ENCODE measurements at places on chromosomes 6 and 20. TPM values are rescaled to one million over a fixed set of nuclear protein-coding genes. Genes with fewer than 3 reads are reported as not detected.

PI3 gene
- total RNA-seq, result not detected

PRKN gene
- total RNA-seq, result 7.2 TPM

RAB44 gene
- under 0.01 TPM for total RNA-seq

SOD2 gene
- 1,273 TPM for total RNA-seq

MYCT1 gene
- total RNA-seq, result 12.5 TPM

GRCh38 chr20:36402708-36403107, 96.6 kb downstream of the DLGAP4 start:
- no peak for DNase-seq
- no peaks in the 10 kb centered on the region for H3K4me1 ChIP-seq
- H3K4me3 ChIP-seq, result no peak overlapping the region
- H3K27ac ChIP-seq, result no peak overlapping the region
- H3K36me3 ChIP-seq, result no peaks in the 10 kb centered on the region

- no peaks in the 10 kb centered on the region for H3K36me3 ChIP-seq
- H3K4me1 ChIP-seq, result peaks cover 6% of the 10 kb centered on the region
- no peak overlapping the region for H3K4me3 ChIP-seq
These were observed 39.2 kb upstream of the PIM1 start for GRCh38 chr6:37130704-37131103.

- no peaks in the 10 kb centered on the region for H3K27me3 ChIP-seq
- H3K36me3 ChIP-seq, result no peaks in the 10 kb centered on the region
- no peak overlapping the region for H3K27ac ChIP-seq
- no peaks in the 10 kb centered on the region for H3K4me1 ChIP-seq
These were observed 15.3 kb upstream of the NINL start for GRCh38 chr20:25600632-25601031.

DNA sequence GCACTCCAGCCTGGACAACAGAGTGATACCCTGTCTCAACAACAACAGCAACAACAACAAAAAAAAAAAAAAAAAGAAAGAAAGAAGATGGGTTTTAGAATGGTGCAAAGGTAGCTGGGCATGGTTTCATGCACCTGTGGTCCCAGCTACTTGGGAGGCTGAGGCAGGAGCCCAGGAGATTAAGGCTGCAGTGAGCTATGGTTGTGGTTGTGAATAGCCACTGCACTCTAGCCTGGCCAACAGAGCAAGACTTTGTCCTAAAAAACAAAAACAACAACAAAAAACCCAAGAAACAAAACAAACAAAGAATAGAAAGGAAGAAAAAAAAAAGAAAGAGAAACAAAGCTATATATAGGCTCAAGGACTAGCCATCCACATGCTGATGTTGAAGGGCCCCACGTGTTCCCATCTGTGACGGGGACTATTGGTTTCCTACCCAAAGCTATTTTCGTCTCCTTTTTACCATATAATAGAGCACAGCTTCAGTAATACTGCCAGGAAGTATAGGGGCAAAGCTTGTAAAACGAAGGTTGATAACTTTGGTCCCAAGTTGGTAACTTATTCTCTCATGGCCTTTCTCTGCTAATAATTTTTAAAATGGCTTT, 7.9 kb upstream of the EEF1E1 start:
- no peaks in the 10 kb centered on the region for H3K4me1 ChIP-seq
- H3K27me3 ChIP-seq, result no peaks in the 10 kb centered on the region
- no peak overlapping the region for H3K27ac ChIP-seq

GRCh38 chr6:130020073-130020906, 1.9 kb downstream of the L3MBTL3 start:
- no peak for DNase-seq
- H3K27me3 ChIP-seq, result no peaks in the 10 kb centered on the region
- H3K4me1 ChIP-seq, result no peaks in the 10 kb centered on the region
- peak overlapping the region; percentile 97 for H3K27ac ChIP-seq
- H3K4me3 ChIP-seq, result peak overlapping the region; percentile 88

- no peak overlapping the region for H3K4me3 ChIP-seq
- no peaks in the 10 kb centered on the region for H3K4me1 ChIP-seq
- H3K27ac ChIP-seq, result no peak overlapping the region
- no peaks in the 10 kb centered on the region for H3K36me3 ChIP-seq
These were observed 104.9 kb downstream of the FOXO3 start for GRCh38 chr6:108665495-108666196.

GRCh38 chr6:114449659-114450058, 106.8 kb upstream of the HS3ST5 start:
- no peaks in the 10 kb centered on the region for H3K4me1 ChIP-seq
- no peaks in the 10 kb centered on the region for H3K36me3 ChIP-seq
- H3K27ac ChIP-seq, result no peak overlapping the region
- no peak for DNase-seq
- no peak overlapping the region for H3K4me3 ChIP-seq
- H3K27me3 ChIP-seq, result no peaks in the 10 kb centered on the region

- H3K36me3 ChIP-seq, result no peaks in the 10 kb centered on the region
- H3K27me3 ChIP-seq, result no peaks in the 10 kb centered on the region
- H3K27ac ChIP-seq, result no peak overlapping the region
- H3K4me1 ChIP-seq, result peaks cover 21% of the 10 kb centered on the region
- DNase-seq, result no peak
These were observed 13.9 kb upstream of the CCDC167 start for GRCh38 chr6:37513576-37513975.

GRCh38 chr20:1868856-1869255, 26.4 kb upstream of the SIRPA start:
- no peak overlapping the region for H3K4me3 ChIP-seq
- no peaks in the 10 kb centered on the region for H3K4me1 ChIP-seq
- no peaks in the 10 kb centered on the region for H3K36me3 ChIP-seq
- no peak for DNase-seq
- no peak overlapping the region for H3K27ac ChIP-seq
- H3K27me3 ChIP-seq, result no peaks in the 10 kb centered on the region

DNA sequence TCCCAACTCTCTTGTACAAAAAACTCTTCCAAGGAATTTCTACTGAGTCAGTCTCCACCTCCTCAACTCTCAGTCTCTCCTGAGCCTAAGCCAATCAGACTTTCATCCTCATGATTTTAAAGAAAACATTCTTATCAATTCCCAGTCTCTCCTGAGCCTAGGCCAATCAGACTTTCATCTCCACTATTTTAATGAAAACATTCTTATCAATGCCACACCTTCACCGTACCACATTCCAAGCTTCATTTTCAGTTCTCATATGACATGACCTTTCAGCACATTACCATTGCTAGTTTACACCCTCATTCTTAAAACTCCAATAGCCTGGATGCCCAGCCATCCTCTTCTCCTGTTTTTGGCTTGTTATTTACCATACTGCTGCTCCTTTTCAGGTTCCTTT, 42.5 kb downstream of the SYNE1 start:
- DNase-seq, result no peak
- H3K4me1 ChIP-seq, result no peaks in the 10 kb centered on the region
- no peaks in the 10 kb centered on the region for H3K27me3 ChIP-seq
- H3K4me3 ChIP-seq, result no peak overlapping the region

GRCh38 chr6:3882866-3883265, 33.7 kb downstream of the FAM50B start:
- peak overlapping the region; percentile 64 for H3K27ac ChIP-seq
- H3K4me3 ChIP-seq, result no peak overlapping the region

DNA sequence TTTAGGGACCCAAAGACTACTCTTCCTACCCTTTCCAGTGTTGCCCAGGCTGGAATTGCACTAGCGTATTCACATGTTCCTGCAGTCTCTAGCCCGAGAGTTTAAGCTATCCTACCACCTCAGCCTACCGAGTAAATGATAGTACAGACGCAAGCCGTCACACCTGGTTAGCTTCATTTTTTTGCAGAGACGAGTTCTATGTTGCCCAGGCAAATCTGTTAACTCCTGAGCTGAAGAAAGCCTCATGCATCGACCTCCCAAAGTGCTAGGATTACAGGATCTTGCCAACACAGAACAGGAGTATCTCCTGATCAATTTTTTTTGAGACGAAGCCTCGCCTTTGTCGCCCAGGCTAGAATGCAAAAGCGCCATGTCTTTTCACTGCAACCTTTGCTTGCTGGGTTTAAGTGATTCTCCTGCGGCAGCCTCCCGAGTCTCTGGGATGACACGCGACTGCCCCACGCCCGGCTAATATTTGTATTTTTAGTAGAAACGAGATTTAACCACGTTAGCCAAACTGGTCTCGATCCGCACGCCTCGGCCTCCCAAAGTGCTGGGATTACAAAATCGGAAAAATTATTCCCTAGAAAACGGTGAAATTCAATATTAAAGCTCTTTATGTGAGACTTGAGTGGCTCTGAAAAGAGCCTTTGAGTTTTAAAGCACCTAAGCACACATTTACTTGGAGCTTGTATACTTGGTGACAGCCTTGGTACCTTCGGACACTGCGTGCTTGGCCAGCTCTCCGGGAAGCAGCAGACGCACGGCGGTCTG, 128.5 kb downstream of the HFE start:
- peak overlapping the region; percentile 93 for H3K27ac ChIP-seq
- no peaks in the 10 kb centered on the region for H3K27me3 ChIP-seq
- DNase-seq, result no peak
- H3K36me3 ChIP-seq, result no peaks in the 10 kb centered on the region
- H3K4me3 ChIP-seq, result peak overlapping the region; percentile 62

DNA sequence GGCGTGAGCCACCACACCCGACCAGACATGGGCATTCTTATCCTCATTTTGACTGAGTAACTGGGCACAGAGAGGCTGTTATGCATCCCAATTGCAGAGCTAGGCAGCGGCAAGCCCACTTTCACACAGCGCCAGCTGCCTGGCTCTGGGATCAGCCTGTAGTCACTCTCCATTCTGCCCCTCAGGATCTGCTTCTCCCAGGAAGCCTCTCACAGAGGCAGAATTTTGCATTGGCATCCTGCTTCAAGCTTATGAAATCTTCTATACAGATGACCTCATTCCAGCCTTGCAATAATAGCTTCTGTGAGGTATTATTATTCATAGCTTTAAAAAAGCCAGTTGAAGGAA, 37.0 kb upstream of the IER3 start:
- H3K4me1 ChIP-seq, result peaks cover 10% of the 10 kb centered on the region
- H3K27me3 ChIP-seq, result no peaks in the 10 kb centered on the region
- DNase-seq, result no peak
- no peaks in the 10 kb centered on the region for H3K36me3 ChIP-seq
- H3K27ac ChIP-seq, result peak overlapping the region; percentile 90

GRCh38 chr20:34530342-34530741, 14.1 kb downstream of the DYNLRB1 start:
- H3K36me3 ChIP-seq, result no peaks in the 10 kb centered on the region
- no peak for DNase-seq
- H3K4me1 ChIP-seq, result peaks cover 7% of the 10 kb centered on the region
- no peaks in the 10 kb centered on the region for H3K27me3 ChIP-seq
- H3K27ac ChIP-seq, result no peak overlapping the region
- H3K4me3 ChIP-seq, result no peak overlapping the region

DNA sequence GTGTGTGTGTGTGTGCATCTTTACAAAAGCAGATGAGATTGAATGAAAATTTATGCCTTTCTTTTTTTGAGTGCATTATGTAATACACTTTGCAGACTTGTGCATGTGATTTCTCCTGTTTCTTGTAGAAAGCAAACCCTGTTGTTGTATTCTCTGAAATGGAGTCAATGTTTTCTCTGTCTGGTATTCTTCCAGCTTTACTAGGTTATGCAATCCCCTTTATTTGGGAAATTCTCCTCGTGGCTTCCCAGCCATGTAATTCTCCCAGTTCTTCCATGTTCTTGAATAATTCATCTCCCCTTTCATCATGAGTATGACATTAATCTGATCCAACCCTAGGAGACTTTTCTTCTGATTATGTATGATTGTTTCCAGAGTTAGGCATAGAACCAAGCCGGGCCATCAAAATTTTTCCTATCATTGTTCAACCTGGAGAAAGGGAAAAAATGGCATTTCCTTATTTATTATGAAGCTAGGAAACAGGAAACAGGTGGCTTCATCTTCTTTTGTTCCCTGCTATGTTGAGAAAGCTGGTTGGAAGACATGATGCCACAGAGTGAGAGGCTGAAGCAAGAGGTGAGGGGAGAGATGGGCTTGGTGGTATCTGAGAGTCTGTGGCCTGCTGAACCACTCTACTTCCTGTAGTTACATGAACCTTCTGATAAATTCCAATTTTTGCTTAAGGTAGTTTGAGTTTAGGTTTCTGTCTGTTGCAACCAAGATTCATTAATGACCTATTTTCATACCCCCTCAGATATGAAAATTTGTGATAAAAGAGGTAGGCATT, 68.8 kb downstream of the PRL start:
- H3K4me1 ChIP-seq, result no peaks in the 10 kb centered on the region
- no peak overlapping the region for H3K27ac ChIP-seq
- no peak overlapping the region for H3K4me3 ChIP-seq
- H3K27me3 ChIP-seq, result no peaks in the 10 kb centered on the region
- no peaks in the 10 kb centered on the region for H3K36me3 ChIP-seq

DNA sequence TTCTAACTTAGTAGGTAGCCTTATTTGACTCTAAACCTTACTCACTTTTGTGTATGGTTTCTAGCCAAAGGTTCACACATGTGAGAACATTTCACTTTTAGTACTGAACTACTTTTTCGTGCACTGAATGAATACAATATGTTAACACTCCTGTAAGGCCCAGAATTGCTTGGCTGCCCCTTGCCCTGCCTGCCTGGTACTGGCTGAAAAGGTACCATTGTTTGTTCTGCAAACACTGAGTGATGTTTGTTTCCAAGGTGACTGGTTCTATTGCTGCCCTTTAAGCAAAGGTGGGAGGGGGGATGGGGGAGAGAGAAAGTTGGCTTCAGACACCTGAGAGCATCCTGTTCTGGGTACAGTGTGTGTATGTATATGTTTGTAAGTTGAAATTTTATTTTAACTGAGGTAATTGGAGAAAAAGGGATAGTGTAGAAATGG, 31.2 kb downstream of the RREB1 start:
- peak; percentile 70 for DNase-seq
- H3K27me3 ChIP-seq, result no peaks in the 10 kb centered on the region
- no peaks in the 10 kb centered on the region for H3K4me1 ChIP-seq
- H3K36me3 ChIP-seq, result no peaks in the 10 kb centered on the region
- peak overlapping the region; percentile 74 for H3K27ac ChIP-seq

- H3K36me3 ChIP-seq, result no peaks in the 10 kb centered on the region
- H3K4me1 ChIP-seq, result no peaks in the 10 kb centered on the region
- no peak overlapping the region for H3K4me3 ChIP-seq
- no peak for DNase-seq
- H3K27me3 ChIP-seq, result no peaks in the 10 kb centered on the region
These were observed 82.0 kb downstream of the SMPDL3A start for GRCh38 chr6:122871079-122871478.
